ENCODE measurements at places on chromosomes 11 and 22. TPM values are rescaled to one million over a fixed set of nuclear protein-coding genes. Genes with fewer than 3 reads are reported as not detected.

TMEM151A gene
- total RNA-seq: 0.16 TPM

OR10G6 gene
- total RNA-seq: not detected

TANGO2 gene
- total RNA-seq: 23.6 TPM

TBX1 gene
- total RNA-seq: not detected

SLC1A2 gene
- not detected for total RNA-seq

SAA1 gene
- not detected for total RNA-seq

PDE2A gene
- total RNA-seq: not detected

ANO5 gene
- total RNA-seq: 0.76 TPM

HBB gene
- total RNA-seq: not detected

VWCE gene
- total RNA-seq: 2.2 TPM

GRIK4 gene
- not detected for total RNA-seq

ENTHD1 gene
- total RNA-seq: not detected

MICAL2 gene
- 266 TPM for total RNA-seq

CSF2RB gene
- not detected for total RNA-seq

TUG1 gene
- total RNA-seq: 49.3 TPM

CYTH4 gene
- not detected for total RNA-seq

BRSK2 gene
- 0.25 TPM for total RNA-seq

PNPLA5 gene
- not detected for total RNA-seq

ELFN2 gene
- 9.0 TPM for total RNA-seq
